ENCODE measurements at places on chromosomes 11 and 22.

DNA sequence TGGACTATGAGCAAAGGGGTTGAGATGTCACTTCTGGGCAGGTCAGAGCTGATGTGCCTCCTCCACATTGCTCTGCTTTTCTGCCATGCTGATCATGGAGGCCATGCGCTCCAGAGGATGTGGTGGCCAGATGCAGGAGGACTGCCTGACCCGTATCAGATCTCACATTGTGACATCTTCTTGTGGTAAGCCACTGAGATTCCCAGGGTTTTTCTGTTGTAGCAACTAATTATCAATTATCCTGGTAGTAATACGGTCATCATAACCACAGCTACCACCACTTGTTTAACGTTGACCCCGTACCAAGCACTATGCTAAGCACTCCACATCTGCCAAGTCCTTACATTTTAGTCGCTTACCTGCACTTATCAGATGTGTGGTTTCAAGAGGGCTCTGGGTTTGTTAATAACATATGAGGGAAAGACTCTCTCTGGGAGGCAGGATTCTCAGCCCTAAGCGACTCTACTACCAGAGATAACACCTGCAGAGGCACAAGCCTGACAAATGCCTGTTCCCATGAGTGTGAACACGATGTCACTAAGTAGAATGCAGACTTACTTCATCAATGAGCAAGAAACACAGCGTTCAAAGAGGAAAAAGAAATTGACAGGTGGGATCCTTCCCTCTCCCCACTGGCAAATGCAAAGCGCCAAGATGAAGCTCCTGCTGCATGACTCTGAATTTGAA lies 63.6 kb upstream of the TIMP3 start:
- ATAC-seq = no peak

GRCh38 chr11:57499983-57500461 lies 15.5 kb downstream of the SLC43A1 start:
- no peak for ATAC-seq

- ATAC-seq = no peak
These were observed 199.7 kb downstream of the NAV2 start for GRCh38 chr11:19912115-19912957.

GRCh38 chr11:6640985-6641701 lies 14.5 kb downstream of the DCHS1 start:
- no peak for ATAC-seq
